ENCODE measurements at places on chromosomes 1 and 21.

DNA sequence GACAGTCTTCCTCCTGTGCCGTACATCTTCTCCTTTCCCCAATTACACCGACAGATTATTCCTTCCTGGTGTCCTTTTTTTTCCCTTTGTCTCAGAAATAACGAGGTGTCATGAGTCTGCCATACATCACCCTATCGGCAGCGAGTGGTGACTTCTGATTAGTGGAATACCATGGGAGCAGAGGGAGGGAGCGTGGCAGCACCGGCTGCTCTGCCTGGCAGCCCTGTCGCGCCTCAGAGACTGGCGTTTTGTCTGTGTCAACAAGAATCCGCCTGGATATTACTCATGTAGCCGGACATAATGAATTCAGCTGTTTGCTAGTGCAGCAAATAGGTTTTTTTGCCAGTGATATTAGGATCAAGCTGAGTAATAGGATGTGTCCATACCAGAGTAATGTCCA, 51.8 kb downstream of the UTP25 start:
- H3K27ac ChIP-seq: no peak overlapping the region
- peaks cover 46% of the 10 kb centered on the region for H3K4me1 ChIP-seq
- no peak overlapping the region for H3K4me3 ChIP-seq
- DNase-seq: no peak

DNA sequence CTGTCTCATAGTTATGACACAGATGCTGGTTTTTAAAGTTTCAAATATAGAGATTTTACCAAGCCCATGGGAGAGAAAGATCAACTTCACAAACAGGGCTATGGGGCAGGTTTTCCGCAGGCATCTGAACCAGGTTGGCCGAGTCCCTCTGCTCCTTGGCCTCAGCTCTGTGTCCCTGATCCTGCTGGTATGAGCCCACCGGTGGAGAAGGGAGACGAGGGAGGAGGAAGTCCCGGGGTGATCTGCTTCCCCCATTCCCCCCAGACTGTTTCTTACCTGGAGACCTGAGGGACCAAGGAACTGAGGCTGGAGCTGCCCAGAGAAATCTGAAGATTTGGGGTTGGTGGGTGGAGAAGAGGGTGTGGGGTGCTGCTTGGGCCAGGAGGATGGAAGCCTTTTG, 28.9 kb upstream of the BTG2 start:
- no peak overlapping the region for H3K27ac ChIP-seq
- H3K36me3 ChIP-seq: no peaks in the 10 kb centered on the region
- no peaks in the 10 kb centered on the region for H3K27me3 ChIP-seq
- H3K4me1 ChIP-seq: peaks cover 30% of the 10 kb centered on the region
- peak; percentile 52 for DNase-seq

DNA sequence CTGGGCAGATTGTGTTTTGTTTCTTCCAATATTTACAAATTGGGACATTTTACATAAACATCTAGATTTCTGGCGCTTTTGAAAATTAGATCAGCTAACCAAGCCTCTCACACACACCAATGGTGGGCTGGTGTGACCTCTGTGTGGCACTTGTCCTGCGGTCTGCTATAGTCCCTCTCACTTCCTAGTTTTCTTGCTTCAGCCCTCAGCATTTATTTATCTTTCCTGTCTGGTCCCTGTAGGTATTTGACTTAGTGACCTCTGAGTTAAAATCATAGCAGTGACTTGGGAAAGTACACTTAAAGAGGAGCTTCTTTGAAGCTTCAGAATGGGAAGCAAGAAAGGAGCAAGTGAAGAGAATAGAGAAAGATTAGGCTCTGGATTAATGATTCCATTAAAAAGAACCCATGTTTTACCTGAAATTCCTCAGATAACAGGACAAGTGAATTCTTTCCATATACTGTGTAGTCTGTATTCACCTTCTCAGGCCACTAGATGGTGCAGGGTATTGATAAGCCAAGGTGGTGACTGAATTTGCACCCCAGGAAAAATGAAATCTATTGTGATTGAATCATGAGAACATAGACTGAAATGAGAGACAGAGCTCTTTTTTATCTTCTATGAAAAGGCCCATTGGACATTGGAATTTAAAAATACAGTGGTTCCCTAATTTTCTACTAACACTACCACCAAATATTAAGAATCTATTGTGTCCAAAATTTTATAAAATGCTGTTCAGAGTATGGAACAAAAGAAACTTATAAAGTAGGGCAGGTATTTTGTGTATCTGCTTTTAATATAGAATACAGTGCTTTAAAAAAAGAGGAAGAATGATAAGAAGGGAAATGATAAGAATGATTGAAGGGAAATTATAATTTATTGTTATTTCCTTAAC, 7.1 kb upstream of the DIPK1A start:
- peaks cover 5% of the 10 kb centered on the region for H3K4me1 ChIP-seq
- H3K27ac ChIP-seq: no peak overlapping the region
- H3K4me3 ChIP-seq: no peak overlapping the region
- no peaks in the 10 kb centered on the region for H3K27me3 ChIP-seq
- DNase-seq: no peak

DNA sequence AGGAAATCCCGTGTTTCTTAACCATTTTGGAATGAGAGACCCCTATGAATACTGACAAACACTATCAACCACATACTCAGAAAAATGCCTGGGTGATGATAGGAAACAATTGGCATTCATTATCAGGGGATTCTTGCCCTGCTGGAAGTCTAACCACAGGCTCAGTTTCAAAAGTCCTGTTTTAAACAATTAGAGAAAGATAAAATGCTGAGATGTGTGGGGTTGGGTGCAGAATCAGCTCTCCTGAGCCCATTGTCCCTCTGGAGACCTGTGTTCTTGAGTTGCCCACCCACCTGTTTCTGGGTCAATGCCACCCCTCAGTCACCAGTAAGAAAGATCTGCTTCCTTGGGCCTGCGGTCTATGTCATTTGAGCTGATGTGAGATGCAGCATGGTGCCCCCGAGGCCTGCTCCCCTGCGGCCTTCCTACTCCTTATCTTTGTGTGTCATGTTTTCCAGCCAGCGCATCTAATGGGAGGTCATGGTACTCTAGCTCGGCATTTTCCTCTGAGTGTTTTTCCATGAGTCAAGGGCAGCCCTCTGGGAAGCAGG, 130.3 kb upstream of the PLXNA2 start:
- H3K27ac ChIP-seq: no peak overlapping the region
- H3K4me1 ChIP-seq: peaks cover 17% of the 10 kb centered on the region
- H3K27me3 ChIP-seq: peaks cover 10% of the 10 kb centered on the region

DNA sequence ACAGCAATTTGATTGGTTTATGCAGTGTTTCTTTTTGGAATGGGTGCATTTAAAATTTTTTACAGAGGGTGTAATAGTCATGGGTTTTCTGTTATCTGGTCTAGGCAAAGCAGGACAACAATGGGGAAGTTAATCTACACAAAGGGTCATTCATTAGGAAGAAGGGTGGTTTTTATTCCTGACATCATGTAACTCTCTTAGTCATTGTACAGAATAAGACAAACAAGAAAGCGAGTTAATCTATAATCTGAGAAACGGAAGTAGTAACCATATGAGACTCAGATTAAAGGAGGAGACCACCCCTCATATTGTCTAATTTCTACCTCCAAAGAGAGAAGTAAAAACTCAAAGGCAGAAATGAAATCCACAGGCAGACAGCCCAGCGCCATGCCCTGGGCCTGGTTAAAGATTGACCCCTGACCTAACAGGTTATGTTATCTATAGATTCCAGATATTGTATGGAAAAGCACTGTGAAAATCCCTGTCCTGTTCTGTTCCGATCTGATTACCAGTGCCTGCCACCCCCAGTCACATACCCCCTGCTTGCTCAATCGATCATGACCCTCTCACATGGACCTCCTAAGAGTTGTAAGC, 10.5 kb upstream of the IFI6 start:
- DNase-seq: no peak
- H3K4me3 ChIP-seq: no peak overlapping the region
- H3K4me1 ChIP-seq: no peaks in the 10 kb centered on the region
- H3K27me3 ChIP-seq: no peaks in the 10 kb centered on the region
- H3K36me3 ChIP-seq: peaks cover 5% of the 10 kb centered on the region
- no peak overlapping the region for H3K27ac ChIP-seq

DNA sequence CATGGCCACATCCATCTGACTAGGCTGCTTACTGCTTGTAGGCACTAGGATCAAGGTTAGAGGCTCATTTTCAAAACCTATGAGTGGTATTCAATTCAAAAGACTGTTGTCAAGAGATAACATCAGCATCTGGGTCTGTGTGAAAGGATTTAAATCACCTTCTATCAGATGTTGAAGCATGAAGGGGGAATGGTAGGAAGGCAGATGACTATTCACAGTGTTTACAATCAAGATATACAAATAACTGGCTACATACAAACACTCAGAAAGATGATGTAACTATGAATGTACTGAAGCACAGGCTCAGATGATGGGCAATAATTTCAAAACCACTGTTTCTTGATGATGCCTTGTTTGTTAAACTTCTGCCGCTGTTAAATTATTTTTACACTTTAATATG, 249.2 kb downstream of the SLC45A1 start:
- H3K27me3 ChIP-seq: no peaks in the 10 kb centered on the region
- H3K27ac ChIP-seq: peak overlapping the region; percentile 1
- DNase-seq: no peak
- peaks cover 42% of the 10 kb centered on the region for H3K4me1 ChIP-seq

- H3K27me3 ChIP-seq: no peaks in the 10 kb centered on the region
- H3K4me1 ChIP-seq: no peaks in the 10 kb centered on the region
- peaks cover 47% of the 10 kb centered on the region for H3K36me3 ChIP-seq
- DNase-seq: no peak
- no peak overlapping the region for H3K27ac ChIP-seq
- no peak overlapping the region for H3K4me3 ChIP-seq
Observed at GRCh38 chr1:39003794-39004193, 12.7 kb downstream of the AKIRIN1 start.

GRCh38 chr1:172909606-172910326, 141.0 kb downstream of the TNFSF18 start:
- H3K36me3 ChIP-seq: no peaks in the 10 kb centered on the region
- DNase-seq: no peak
- H3K4me3 ChIP-seq: no peak overlapping the region
- peaks cover 4% of the 10 kb centered on the region for H3K4me1 ChIP-seq

- no peak for DNase-seq
- H3K27ac ChIP-seq: peak overlapping the region; percentile 39
- H3K4me3 ChIP-seq: no peak overlapping the region
- H3K36me3 ChIP-seq: peaks cover 4% of the 10 kb centered on the region
- H3K27me3 ChIP-seq: no peaks in the 10 kb centered on the region
Observed at GRCh38 chr1:84278905-84279304, 22.6 kb upstream of the SAMD13 start.

GRCh38 chr1:6271554-6271953, 10.7 kb upstream of the GPR153 start:
- peaks cover 44% of the 10 kb centered on the region for H3K4me1 ChIP-seq
- no peak for DNase-seq
- H3K27ac ChIP-seq: no peak overlapping the region
- no peaks in the 10 kb centered on the region for H3K36me3 ChIP-seq
- no peak overlapping the region for H3K4me3 ChIP-seq

DNA sequence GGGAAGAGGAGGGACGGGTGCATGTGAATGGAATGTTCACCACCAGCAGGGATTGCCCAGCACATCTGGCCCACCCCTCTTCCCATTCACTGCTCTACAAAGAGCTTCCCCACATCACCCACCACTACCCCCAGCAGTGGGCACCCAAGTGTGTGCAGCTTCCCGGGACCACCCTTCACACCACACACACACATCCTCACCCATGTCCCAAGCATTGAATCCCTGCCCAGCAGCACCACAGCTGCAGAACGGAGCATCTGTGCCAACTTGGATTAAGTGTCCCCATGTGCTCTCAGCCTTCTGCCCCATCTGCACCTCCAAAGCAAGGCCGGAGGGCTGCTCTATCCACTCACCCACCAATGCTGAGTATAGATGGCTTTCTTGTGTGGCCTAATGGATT, 141.4 kb downstream of the PSMG1 start:
- H3K27ac ChIP-seq: no peak overlapping the region
- no peak for DNase-seq
- H3K4me1 ChIP-seq: peaks cover 20% of the 10 kb centered on the region

DNA sequence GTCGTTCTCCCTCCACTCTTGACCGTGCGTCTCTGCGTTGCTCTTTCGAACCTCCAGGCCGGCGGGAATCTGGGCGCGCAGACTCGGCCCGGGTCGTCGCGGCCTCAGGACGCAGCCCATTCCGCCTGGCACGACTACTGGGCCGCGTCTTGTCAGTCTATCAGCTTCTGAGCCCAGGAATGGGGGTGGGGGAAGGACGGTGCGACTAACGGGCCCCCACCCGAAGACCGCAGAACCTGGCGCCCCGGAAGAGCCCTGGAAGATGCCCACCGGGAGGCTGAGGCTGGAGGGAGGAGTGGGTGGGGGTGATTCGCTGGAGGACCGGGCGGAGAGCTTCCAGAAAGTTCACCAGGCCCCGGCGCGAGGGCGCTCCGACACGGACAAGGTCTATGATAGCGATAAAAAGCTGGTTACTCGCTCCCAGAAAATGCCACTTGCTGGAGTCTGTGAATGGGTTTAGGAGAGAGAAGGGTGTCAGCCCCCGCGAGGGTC, 1.7 kb upstream of the DMRTA2 start:
- peak overlapping the region; percentile 90 for H3K4me3 ChIP-seq
- DNase-seq: no peak
- H3K36me3 ChIP-seq: no peaks in the 10 kb centered on the region
- H3K27ac ChIP-seq: peak overlapping the region; percentile 54

- no peak overlapping the region for H3K27ac ChIP-seq
- H3K4me1 ChIP-seq: no peaks in the 10 kb centered on the region
Observed at GRCh38 chr1:55064861-55065263, 25.5 kb downstream of the PCSK9 start.

DNA sequence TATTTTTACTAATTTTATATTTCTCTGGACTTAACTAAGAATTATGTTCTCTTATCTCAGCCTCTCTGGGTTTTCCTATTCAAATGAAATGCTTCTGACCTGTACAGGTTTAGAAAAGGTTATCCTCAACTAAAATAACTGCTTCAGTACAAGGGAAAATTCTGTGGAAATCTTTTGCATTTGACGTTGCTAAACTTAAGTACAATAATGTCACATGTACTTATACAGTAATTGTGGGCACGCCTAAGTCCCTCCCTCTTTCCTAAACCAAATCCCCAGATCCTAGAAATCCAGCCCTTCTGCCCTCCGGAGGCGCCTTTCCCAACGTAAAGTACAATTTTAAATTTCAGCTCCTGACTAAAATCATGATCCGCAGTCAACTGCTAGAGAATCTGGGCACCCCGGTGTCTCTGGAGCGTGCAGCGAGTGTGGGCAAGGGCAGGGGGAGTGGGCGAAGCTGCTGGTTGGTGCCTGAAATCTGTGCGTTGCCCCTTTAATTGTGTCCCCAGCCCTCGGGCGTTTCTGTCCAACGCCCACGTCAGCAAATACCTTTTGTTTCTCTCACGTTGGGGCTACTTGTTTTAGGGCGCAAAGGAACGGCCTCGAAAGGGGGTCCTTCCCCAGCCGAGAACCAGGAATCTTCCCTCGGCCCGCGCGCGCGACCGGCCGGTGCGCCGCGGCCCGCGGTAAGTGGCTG, at the start of gene ZBTB8A:
ZBTB8A (plus strand) TSS at position 541 of the 697 bp plus-strand sequence. CDS start 53,505 bp downstream, outside the sequence.
- peak; percentile 70 for DNase-seq
- peaks cover 7% of the 10 kb centered on the region for H3K36me3 ChIP-seq
- peaks cover 12% of the 10 kb centered on the region for H3K27me3 ChIP-seq

GRCh38 chr1:102191723-102192122, 195.0 kb upstream of the OLFM3 start:
- H3K27ac ChIP-seq: no peak overlapping the region
- H3K4me1 ChIP-seq: no peaks in the 10 kb centered on the region
- no peak overlapping the region for H3K4me3 ChIP-seq
- H3K36me3 ChIP-seq: no peaks in the 10 kb centered on the region
